ENCODE measurements at places on chromosomes 7 and 10.

GRCh38 chr10:98664329-98665042, 217.8 kb upstream of the HPS1 start:
- DNase-seq, result peak; percentile 77

DNA sequence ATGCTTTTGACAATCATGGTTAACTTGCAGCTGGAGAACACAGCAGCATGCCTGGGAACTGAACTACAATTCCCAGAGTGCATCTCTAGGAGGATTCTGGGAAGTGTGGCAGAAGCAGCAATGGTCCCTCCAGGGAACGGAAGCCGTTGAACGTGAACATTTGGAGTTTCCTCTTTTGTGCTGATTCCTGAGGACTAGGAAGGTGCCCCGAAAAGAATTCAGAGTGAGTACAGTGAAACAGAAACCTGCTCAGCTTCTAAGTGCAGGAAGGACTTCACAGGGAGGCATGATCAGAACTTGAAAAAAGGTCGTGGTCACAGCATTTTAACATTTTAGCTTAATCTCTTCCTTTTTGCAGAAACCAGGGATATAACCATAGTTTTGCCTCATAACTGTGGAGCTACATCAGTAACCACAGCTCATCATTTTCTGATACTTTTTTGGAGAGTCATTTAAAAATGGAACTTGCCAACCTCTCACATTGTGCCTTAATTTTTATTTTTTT, at the start of gene NUDT13:
NUDT13 (plus strand) TSS at position 111 of the 505 bp plus-strand sequence. CDS start 3,911 bp downstream, outside the sequence.
- DNase-seq, result peak; percentile 98

DNA sequence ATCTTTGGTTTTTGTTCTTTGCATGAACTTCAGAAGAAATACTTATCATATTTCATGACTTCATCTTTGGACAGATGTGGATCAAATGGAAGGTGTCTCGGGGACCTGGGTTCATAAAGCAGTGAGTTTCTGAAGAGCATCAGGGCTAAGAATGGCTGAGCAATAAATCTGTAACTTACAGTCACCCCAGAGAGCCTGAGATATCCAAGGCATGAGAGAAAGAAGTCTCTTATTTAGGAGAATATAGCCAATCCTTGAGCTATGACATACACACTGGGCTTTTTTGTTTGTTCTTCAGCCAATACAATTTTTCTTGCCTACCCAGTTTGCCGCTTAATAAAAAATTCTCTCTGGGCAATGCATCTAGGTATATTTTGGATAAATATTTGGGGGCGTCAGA, 252.6 kb upstream of the INHBA start:
- DNase-seq, result no peak

DNA sequence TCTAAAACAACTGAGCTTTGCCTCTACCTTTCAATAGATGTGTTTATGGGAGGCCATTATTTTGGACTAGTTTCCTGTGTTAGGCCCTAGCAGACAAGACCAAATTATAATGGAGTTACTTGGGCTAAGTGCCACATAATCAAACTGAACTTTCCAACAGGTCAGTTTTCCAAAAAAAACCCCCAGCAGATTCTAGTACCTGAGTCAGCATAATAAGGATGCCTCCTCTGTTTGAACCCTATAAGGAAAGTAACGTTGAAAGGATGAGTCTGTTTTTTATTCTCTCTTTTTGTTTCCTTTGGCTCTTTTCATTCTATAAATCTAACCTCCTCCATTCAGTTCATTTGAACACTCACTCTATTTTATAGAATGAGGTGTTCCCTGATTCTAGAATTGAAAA, 148.1 kb upstream of the FAM3C start:
- no peak for DNase-seq

GRCh38 chr10:30387646-30388243, 38.7 kb upstream of the MTPAP start:
- no peak for DNase-seq

GRCh38 chr7:123849855-123850254, 4.9 kb downstream of the HYAL4 start:
- DNase-seq, result no peak

GRCh38 chr10:22244001-22244400, 26.2 kb upstream of the EBLN1 start:
- no peak for DNase-seq
